ENCODE measurements at places on chromosomes 2 and 18.

DNA sequence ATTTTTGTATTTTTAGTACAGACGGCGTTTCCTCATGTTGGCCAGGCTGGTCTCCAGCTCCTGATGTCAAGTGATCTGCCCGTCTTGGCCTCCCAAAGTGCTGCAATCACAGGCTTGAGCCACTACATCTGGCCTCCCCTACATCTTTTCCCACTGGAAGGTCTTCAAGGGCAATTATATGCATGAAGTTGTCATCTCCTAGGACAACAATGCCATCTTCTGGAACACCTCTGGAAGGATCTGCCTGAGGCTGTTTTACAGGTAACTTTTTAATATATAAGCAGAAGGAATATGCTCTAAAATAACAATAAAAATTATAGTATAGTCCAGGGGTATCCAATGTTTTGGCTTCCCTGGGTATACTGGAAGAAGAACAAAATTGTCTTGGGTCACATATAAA lies 321.4 kb downstream of the AFF3 start:
- DNase-seq, result no peak

DNA sequence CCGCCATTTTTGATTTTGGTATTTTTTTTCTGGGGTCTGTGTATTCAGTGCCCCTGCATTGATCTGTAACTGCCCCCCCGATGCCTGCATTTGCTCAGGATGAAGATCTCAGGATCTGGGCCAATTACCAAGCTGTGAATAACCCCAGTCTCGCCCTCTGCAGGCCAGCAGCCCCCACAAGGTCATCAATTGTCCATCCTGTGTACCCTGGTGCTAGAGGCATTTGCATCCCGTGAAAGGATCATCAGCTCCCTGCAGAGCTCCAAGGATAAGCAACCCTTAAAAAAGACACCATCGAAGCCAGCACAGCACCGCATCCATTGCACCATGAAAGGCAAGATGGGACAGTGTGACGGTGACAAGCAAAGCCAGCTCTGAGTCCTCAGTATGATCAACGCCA lies 154.1 kb upstream of the KLHL29 start:
- DNase-seq, result peak; percentile 29

GRCh38 chr2:88239781-88240180 lies 69.6 kb downstream of the THNSL2 start:
- DNase-seq, result no peak

DNA sequence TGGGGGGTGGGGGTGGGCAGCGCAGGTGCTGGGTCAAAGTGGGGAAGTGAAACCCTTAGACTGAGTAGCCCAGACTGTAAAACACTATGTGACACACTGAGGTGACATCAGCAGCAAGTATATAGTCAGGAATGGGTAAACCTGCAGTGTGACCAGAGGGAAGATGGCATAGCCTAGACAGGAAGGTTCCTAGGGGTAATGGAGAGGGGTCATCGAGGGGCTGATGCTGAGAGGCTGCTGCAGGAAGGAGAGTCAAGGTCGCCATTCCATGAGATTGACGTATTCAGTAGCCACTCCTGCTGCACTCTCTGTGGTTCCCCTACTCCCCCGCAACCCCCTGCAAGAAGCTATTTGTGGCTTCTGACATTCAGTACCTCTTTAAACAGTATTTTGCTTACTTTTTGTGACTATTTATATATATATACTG lies 111.7 kb downstream of the CHST9 start:
- no peak for DNase-seq

- DNase-seq, result no peak
Measured at GRCh38 chr2:191318729-191319078, 73.5 kb downstream of the MYO1B start.

DNA sequence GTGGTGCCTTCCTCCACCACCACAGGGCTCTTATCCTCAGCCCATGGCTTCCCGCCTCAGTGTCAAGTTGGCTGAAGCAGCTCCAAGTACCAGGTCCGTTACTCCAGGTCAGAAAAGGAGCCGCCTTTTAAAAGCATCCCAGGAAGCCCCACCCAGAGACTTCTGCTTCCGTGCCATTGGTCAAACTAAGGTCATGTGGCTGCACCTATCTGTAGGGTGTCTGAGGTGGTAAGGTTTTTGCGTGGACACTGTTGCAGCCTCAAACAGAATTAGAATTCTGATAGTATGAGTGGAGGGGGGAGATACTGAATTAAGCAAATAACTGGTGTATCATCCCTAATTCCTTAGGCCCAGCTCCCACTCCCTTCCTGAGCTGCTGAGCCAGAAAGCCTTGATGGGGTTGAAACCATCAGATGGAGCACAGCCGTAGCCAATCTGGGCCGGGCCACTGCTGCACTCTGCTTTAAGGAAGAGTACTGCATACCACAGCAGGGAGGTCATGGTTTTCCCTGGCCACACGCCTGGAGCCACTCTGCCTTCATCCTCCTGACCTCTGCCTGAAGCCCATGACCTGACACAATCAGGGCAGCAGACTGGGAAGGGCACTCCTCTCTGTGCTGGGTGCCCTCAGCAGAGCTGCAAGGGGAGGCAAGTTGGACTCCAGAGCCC lies 8.4 kb downstream of the TMEM247 start:
- peak; percentile 94 for DNase-seq

GRCh38 chr18:73286584-73286983 lies 418.8 kb upstream of the NETO1 start:
- DNase-seq, result no peak

DNA sequence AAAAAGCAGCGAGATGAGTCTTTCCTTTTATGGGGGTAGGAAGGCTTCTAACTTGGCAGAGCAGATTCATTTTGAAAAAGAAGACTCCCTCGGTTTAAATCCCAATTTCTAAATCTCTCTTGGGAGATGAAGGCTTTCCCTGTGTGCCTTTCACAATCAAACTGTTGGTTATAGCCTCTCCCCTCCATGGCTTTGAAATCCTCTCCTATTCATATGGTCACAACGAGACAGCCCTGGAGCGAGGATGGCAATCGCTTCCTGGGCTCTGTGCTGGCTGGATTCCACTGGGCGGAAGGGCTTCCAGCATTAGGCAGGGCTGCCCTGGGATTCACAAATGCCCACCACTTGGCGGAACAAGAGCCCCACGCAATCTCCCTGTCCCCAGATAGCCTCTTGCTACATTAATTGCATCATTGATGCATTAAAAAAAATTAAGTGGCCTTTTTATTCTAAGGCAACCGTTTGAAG lies 1.6 kb downstream of the CAVIN2 start:
- DNase-seq, result no peak

GRCh38 chr2:75612108-75612861 lies 34.3 kb upstream of the MRPL19 start:
- no peak for DNase-seq

- peak; percentile 67 for DNase-seq
Measured at GRCh38 chr2:8457092-8457481, 224.8 kb upstream of the ID2 start.

DNA sequence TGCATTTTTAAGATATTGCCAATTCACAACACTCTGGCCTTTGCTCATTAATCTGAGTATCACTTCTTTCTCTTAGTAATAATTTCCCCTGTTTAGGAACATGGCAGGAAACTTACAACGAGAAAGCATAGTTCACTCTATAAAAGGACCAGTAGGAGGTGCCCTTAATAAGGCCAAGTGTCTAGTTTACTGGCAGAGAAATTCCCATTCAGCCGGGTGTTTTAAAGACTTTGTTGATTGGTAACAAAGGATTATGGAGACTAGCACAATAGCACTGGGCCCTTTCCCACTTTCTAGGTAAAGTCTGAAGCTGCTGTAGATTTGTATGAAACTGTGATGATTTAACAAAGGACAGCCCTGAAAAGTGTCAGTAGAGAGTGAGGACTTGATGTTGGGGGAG lies 3.1 kb downstream of the DCC start:
- no peak for DNase-seq

DNA sequence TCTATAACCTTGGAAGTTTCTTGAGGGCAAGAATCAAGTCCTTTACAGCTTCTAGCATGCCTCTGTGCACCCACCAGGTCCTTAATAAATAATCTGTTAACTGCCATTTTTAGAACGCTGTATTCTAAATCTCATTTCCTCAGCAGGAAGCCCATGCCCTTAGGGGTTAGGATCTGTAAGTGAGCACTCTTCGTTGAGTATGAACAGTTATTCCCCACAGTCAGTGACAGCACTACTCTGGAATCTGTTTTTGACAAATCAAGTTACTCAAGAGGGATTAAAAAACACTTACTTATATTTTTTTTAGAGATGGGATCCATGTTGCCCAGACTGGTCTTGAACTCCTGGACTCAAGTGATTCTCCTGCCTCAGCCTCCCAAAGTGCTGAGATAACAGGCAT lies 14.6 kb downstream of the PAIP2B start:
- no peak for DNase-seq

- peak; percentile 88 for DNase-seq
Measured at GRCh38 chr2:238786792-238787490, 60.9 kb upstream of the TWIST2 start.

DNA sequence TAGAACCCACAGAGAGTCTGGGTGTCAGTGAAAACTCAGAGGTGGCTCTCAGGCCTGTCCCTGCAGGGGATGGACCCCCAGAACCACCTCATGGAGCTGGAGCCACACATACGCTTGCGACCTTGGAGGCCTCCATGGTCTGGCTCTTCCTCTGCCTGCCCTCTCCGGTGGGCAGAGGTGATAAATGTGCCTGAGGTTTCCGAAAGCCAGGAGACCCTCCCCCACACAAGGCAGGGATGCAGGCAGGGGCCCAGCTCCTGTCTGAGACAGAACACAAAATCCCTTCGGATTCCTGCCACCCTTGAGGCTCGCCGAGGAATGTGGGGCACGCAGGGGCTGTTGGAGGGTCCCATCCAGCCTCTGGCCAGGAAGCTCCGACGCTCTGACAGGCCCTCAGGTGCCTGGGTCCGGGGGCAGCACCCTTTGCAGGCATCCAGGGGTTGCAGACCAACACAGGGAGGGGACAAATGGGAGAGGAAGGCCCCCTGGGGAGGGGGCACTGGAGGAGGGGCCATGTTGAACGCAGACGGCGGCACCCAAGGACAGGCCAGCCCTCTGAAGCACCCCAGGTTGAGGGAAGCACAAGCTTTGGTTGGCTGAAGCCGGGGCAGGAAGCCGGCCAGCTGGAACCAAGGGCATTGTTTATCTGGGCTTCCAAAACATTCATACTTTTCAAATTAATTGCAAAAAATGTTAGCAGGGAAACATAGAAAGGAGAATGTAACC lies 4.1 kb upstream of the SNED1 start:
- DNase-seq, result peak; percentile 83

DNA sequence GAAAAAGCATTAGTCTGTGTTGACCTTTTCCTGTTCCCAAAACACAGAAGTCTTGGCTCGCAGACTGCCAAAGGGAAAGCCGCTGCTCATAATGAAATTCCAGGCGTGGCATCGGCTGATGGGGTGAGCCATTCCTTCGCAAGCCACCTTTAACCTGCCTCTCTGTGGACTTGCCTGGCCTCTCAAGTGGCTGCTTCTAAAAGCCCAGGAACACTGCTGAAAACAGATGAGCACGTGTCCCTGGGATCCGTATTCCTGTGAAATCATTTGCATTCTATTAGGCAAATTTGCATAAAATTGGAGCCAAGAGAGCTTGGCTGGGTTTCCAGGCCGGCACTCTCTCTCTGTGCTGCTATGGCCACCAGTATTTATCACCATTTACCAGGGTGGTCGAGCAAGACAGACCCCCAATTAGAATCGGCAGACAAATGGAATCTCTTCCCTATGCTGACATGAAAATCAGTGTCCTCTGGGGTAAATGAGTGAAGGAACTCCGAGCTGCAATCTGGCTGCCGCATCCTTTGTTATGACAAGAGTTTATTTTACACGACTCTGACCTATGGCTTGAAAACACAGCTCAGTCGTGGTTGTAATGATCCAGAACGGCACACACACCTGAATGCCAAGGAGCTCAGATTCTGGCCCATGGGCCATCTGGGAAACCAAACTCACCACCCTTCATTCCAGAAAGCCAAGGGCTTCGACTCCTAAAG lies 21.7 kb downstream of the BCL2 start:
- no peak for DNase-seq

GRCh38 chr18:31197676-31198075 lies 35.0 kb upstream of the DSC1 start:
- DNase-seq, result no peak

DNA sequence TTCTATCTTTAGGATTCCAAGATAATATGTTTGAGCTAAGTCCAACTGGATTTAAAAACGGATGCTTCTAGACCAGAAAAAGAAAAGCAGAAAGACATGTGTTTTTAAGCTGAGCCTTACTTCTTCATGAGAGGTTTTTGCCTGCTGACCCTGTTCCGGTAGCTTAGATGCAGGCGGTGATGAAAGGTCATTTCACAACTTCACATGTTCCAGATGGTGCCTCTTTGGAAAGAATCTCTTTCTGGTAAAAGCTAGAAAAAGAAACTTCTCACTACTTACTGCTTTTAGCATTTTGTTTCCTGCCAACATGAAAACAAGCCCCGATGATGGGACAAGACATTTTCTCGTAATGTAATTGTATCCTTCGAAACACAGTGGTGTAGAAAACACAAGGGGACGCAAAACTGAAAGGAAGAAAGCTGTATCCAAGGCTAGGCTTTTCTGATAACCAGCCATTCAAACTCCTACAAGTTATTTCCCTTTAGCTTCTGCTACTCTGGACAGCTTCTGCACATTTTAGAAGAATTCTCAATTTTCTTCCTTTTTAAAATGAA lies 407.3 kb upstream of the LYPD1 start:
- no peak for DNase-seq

GRCh38 chr2:130345091-130345490 lies 2.4 kb downstream of the IMP4 start:
- DNase-seq, result no peak

- no peak for DNase-seq
Measured at GRCh38 chr18:12403601-12404506, 3.9 kb upstream of the PRELID3A start.

DNA sequence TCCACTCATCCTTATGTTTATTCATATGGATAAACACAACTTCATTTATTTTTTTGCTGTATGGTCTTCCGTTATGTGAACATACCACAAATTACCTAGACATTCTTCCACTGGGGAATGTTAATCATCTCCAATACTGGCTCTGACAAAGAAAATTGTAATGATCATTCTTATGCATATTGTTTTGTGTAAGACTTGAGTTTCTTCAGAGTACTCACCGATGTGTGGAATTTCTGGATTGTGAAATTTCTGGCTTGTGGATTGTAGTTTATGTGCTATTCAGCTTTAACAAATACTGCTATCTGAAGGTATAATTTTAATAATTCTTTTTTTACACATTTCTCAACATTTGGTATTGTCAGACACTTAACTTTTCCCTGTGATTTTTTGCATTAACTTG lies 212.2 kb upstream of the THUMPD2 start:
- DNase-seq, result no peak

- DNase-seq, result peak; percentile 83
Measured at GRCh38 chr18:77059294-77059916, 73.2 kb downstream of the MBP start.
